ENCODE measurements at places on chromosomes 6 and 20.

DNA sequence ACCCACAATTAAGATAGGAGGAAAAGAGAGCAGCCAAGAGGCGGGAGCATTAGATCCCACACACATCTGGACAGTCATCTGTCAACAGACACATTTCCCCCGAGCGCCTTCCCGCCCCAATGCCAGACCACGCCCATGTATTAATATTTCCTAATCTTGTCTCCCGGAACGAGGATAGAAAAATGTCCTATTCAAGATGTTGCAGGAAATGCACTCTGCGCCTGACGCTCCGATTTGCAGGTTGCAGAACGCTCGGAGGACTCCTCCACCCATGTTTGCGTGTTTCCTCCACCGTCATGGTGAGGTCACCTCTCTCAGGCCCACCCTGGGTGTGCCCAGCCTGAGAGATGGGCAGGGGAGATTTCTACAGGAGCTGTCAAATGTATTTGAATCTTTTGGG lies 215.2 kb downstream of the TAF4 start:
- DNase-seq: no peak

DNA sequence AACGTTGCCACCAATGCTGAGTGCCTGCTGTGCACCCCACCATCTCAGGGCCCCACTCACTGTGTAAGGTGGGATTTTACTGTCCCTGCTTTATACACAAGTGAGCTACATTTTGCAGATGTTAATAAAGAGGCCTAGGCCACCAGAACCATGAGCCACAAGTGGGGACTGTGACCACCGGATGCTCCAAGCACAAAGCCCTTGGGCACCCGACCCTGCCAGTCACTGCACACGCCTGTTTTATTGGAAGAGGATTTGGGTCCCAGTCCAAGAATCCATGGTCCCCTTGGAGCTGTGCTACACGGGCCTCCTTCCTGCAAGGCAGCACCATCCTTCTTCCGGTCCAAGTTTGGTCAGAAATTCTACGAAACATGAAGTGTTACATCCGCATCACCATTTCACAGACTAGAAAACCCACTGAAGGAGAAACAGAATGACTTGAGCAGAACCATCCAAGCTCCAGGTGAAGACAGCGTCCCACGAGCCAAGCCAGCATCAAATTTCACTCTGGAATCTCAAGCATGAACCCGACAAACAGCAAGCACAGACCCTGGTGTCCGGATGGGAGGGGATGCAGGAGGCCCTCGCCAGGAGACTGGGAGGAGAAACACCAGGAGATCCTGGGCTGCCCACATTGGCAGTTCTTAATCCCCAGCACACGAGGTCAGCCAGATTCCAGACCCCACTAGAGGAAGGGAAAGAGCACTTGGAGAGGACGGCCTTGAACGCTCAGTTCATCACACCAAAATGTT lies 226.9 kb downstream of the DLL1 start:
- no peak for DNase-seq

DNA sequence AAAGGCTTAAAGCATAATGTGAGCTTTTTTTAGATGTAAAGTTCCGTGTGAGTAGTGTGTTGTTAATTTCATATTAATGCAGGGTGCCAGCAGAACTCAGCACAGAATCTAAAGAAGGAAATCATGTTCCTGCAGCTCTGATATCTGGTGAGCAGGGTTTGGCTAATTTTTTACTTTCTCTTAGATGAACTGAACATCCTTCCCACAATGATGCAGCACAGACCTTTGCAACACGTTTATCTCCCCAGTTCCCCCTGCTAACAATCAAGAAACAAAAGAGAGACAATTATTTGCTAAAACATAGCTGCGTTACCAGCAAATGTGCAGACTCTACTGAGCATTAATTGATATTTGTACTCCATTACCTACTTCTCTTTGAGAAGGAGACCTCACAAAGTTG lies 39.1 kb upstream of the ATXN1 start:
- DNase-seq: no peak

GRCh38 chr6:170438402-170438753 lies 114.7 kb downstream of the PSMB1 start:
- DNase-seq: no peak

DNA sequence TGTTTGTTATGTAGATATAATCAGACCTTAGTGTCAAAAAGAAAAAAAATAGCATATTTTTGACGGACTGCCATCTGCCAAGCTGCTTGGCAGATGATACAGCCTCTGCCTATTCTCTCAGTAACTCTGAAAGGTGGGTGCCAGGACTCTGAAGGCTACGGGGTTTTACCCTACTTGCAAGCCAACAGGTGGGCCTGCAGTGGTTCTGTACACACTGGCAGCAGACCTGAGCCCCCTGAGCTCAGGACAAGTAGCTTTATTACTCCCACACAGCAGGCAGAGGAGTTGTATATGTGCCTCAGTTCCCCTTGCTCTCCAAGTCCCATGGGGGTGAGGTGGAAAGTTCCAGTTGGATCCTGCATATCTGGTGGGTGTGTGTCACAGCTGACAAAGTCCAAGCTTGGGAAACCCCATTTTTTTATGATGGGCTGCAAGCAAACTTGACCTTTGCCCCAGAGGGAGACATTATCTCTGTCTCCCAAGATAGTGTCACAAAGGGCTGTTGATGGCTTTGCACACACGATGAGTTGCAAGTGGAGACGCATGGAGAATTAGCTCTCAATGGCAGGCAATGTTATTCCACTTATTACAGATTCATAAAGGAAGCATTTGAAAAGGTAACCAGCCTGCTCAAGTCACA lies 20.5 kb upstream of the AFDN start:
- no peak for DNase-seq

DNA sequence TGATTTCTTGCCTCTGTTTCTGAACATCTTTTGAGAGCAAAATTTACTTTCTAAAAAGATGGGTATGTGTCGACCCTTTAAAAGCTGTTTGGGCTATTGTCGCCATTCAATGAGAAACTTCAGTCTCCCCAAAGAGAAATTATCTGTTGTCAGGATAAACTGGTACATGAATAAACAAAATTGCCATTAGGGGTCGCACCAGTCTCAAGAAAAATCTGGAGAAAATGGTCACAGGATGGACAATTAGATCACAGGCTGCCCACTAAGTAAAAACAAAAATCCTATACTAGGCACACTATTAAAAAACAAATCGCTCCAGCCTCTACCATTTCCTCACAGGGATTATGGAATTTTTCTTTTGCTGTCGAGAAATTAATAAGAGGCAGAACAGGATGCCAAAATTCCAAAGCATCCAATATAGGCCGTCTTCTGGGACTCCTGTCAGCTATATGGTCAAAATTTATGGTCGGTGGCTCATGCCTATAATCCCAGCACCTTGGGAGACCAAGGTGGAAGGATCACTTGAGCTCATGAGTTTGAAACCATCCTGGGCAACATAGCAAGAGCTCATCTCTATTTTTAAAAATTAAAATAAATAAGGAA lies 5.5 kb upstream of the HLA-E start:
- peak; percentile 55 for DNase-seq

GRCh38 chr6:14791526-14791925 lies 454.3 kb upstream of the JARID2 start:
- no peak for DNase-seq

- no peak for DNase-seq
Observed at GRCh38 chr6:94670017-94670416, 907.3 kb upstream of the MANEA start.

DNA sequence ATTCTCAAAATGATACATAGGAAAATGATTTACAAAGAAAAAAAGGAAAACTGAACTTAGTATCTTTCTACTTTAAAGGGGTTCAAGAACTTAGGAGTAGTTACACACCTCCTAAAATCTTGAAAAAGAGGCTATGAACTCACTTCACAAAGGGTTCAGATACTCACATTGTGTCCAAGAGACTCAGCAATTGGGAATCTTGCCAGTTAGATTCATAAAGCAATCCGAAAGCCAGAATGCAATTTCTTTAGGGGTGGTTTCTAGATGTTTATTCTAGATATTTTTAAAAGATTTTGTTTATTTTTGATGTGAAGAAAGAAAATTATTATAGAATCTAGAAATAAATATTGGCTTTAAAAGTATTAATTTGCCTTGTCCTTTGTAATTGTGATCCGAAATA lies 1.7 kb upstream of the MYB start:
- DNase-seq: no peak

- no peak for DNase-seq
Observed at GRCh38 chr20:16760431-16761304, 12.5 kb downstream of the OTOR start.

GRCh38 chr20:62817975-62818591 lies 1.2 kb downstream of the COL9A3 start:
- DNase-seq: no peak

- no peak for DNase-seq
Observed at GRCh38 chr20:19495905-19496703, 262.0 kb upstream of the RIN2 start.

DNA sequence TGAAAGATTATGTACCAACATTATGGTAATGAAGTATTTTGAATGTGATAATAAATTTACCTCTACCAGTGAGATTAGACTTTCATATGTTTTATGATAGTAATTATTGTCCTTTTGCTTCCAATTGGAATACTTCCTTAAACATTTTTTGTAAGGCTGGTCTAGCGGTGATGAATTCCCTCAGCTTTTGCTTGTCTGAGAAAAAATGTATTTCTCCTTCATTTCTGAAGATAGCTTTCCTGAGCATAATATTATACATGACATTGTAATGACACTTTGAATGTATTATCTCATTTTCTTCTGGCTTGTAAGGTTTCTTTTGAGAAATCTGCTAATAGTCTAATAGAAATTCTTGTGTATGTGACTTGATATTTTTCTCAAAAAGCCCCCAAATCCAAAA lies 18.6 kb upstream of the EDN1 start:
- no peak for DNase-seq

- no peak for DNase-seq
Observed at GRCh38 chr6:115270953-115271352, 789.7 kb downstream of the FRK start.

GRCh38 chr6:148934539-148934938 lies 187.7 kb downstream of the UST start:
- no peak for DNase-seq

- peak; percentile 56 for DNase-seq
Observed at GRCh38 chr6:142207265-142207877, 60.3 kb downstream of the VTA1 start.

- DNase-seq: no peak
Observed at GRCh38 chr6:154427446-154427845, 70.8 kb upstream of the IPCEF1 start.

GRCh38 chr20:51480507-51481270 lies 61.8 kb downstream of the NFATC2 start:
- no peak for DNase-seq

- DNase-seq: no peak
Observed at GRCh38 chr6:64249115-64249514, 613.5 kb downstream of the PHF3 start.

DNA sequence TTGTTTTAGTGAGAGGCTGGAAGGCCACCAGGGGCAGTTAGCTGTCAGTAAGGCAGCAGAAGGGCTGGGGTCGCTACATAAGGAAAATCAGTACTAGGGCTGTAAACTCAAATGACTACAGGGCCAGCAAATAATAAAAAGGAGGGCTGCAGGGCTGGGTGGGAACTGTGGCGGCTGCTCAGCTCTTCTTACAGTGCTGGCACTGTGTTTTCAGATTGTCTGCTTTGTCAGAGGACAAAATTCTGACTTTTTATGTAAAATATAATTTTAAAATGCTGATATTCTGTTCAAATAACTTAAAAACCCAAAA lies 23.2 kb downstream of the HLA-A start:
- DNase-seq: peak; percentile 29

DNA sequence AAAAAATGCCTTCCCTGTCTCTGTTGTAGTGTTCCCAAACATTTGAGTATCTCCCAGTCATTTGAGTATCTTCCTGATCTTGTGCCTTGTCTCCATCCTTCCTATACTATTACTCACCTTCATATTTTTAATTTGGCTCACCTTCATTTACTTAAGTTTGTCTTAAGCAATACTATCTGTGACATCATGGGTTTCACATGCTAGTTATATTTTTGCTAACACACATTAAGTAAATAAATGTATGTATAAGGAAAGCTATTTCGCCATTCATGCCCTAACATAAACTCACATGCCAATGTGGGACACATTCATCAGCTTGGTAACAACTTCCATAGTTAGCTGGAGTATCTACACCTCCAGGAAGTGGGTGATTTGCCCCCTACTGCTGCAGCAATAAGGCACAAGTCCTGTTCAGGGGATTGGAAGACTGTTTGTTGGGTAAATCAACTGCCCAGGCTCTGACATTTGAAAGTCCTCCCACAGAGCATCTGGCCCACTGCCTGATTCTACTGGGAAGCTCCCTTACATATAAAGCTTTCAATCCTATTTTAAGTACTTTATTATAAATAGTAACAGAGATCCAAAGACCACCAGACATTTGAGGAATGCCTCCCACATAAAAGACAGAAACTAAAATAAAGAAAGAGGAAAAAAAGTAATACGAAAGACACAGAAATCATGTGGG lies 132.3 kb downstream of the ISM1 start:
- no peak for DNase-seq

GRCh38 chr20:25277051-25277801 lies 29.3 kb downstream of the PYGB start:
- no peak for DNase-seq

- no peak for DNase-seq
Observed at GRCh38 chr6:132695773-132696172, 18.1 kb downstream of the VNN1 start.

GRCh38 chr6:36685926-36686667 lies 7.6 kb downstream of the CDKN1A start:
- no peak for DNase-seq

GRCh38 chr6:154353626-154354025 lies 3.0 kb downstream of the IPCEF1 start:
- DNase-seq: no peak

DNA sequence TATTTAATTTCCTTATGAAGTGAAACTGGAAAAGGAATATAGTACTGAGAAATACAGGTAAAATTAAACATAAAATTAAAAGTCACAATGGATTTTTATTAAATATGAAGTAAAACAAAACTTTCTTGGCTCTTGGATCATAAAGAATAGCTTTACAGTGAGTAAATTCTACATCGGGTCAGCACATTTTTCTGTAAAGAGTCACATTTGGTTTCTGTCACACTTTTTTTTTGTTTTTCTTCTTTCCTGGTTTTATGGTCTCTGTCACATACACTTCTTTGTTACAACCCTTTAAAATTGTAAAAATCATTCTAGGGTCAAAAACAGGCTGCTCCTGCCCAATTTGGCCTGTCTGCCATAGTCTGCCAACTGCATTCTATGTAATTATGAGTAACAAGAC lies 254.4 kb upstream of the POU3F2 start:
- no peak for DNase-seq

DNA sequence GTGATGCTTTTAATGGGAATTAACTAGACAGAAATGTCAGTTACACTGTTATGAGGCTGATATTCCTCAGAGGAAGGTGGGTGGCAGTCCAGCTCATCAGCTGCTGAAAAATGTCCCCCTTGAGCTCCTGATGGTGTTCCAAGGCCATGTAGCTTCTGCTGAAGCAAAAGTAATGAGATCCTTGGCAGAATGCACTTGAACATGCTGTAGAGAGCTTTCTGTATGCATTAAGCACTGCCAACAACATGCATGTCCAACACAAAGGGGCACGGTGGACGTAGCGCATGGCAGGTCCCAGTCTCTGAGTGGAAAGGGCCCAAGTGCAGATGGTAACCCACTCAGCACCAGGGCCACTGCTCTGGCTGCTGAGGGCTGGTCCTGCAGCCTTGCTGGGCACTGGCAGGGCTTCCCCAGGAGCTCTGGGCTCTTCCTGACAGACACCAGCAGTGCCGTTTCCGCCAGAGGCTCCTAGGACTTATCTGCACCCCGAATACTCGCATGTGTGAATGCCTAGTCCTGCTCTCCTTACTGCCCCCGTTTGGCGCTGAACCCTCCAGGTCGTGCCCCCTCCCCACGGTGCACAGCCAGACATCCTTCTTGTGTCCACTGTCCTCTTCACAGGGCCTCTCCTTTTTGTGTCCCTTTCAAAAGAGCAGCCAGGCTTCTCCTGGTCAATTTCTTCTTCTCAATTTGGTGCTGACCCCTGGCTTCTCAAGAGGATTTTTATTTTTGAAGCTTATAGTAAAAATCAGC lies 18.6 kb upstream of the SYNDIG1 start:
- DNase-seq: no peak
